ENCODE measurements at places on chromosomes 1 and 21.

DNA sequence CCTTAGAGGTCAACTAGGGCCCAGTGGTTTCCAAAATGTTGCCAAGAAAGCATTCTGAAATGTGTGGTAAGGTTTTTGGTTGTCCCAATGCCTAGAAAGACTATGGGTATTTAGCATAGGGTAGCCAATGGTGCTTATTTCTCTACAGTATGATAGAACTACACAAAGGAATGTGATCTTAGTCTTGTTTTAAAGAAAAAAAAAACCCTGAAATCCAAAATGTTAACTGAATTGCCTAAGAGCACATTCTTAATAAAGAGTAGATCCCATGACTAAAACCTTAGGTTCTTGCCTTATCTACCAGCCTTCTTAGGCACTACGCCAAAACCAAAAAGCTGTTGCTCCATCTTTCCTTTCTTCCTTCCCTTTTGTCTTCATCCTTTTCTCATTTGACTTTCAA is 428.2 kb downstream of the MRPL39 start:
- DNase-seq = no peak

GRCh38 chr1:178933105-178933561 is 62.3 kb upstream of the ANGPTL1 start:
- DNase-seq = no peak

DNA sequence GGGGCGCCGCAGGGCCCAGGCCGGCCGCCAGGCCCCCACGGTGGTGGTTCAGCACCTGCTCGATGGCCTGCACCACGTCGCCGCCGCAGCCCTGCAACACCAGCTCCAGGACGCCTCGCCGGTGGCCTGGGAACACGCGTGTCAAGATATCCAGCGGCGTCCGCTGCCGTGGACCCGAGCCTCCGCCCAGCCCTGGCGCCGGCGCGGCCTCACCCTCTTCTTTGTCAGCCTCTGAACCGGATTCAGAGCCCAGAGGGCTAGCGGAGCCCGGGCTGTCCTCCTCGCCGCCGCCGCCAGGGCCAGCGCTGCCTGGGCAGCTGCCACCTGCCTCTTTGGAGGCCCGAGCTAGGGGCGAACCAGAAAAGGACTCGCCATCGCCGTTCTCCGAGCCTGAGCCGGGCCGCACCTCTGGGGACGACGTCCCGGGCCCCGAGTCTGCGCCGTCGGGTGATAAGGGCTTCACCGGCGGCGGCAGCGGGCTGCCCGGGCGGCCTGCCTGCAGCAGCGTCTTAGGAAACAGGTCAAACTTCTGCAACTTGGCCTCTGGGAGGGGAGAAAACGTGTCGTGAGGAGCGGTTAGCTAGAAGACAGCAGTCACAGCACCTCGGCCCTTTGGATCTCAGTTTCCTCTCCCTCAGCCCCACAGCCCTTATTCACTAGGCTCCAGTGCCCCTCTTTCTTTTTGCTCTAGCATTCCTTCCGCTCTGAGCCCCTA is 3.9 kb downstream of the DMRTA2 start:
- no peak for DNase-seq

DNA sequence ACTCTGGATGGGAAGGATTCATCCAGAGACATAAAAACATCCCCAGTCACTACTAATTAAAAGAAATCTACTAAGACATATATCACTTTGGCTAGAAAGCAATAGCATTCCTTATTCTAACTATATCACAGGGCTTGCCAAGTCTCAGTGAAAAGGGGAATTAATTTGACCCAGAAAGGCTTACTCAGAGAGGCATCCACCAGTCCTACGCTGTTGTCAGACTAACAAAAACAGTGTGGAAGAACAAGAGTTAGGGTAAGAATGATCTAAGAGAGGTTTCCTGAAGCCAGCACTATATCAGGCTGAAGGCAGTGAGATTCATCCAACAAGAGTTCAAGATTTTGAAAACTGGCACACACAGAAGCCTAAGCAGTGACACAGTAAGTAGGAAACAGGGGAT is 126.1 kb downstream of the GDAP2 start:
- no peak for DNase-seq

DNA sequence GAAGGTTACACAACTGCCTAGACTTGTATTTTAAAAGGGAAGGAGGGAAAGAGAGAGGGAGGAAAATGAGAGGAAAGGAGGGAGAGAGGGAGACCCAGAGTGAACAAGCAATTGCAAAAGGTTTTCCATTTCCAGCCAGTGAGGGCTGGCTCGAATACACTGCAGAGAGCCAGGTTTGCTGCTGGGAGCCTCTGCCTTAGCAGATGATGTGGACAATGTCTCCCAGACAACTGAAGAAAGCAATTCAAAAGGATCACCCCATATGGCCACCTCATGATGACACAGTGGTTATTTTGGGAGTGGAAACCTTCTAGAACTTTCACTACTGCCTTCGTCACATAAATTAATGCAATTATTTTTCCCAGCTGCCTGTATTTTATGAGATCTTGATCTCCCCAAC is 86.4 kb downstream of the BCAR3 start:
- DNase-seq = no peak

- no peak for DNase-seq
Observed at GRCh38 chr1:222373831-222374602, 173.9 kb downstream of the HHIPL2 start.

DNA sequence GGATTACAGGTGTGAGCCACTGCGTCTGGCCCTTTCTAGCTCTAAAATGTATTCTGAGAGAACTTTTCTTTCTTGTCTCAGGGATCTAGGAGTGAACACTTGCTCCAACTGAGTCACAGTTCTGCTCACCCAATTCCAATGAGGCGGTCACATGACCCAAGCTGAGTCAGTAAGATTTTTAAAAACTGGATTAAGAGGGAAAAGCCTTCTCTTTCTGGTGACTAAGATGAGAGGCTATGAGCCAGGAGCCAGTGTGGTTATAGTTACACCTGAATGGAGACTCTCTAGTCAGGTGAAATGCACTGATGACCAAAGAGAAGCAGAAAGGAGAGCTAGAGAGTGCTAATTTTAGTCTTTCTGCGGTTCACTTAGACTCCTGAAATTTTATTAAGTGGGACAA is 9.5 kb upstream of the DEPDC1 start:
- DNase-seq = no peak

- no peak for DNase-seq
Observed at GRCh38 chr1:205453466-205453865, 2.4 kb downstream of the BLACAT1 start.

DNA sequence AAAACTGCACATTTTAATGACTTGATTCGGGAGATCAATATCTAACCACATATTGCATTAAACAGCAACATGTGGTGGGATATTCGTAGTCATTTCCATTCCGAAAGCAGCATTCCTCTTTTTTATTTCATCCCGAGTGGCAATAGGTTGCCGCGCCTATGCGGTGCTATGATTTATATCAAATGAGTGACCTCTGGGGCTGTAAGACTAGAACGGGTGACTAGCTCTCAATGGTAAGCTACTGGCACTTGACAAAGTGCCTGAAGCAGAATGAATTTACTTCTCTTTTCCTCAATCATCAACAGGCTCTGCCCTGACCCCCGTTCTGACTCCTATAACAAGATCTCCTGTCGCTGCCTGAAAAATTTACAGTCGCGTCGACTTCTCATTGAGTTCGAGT is 162.3 kb downstream of the ZNF281 start:
- DNase-seq = no peak

DNA sequence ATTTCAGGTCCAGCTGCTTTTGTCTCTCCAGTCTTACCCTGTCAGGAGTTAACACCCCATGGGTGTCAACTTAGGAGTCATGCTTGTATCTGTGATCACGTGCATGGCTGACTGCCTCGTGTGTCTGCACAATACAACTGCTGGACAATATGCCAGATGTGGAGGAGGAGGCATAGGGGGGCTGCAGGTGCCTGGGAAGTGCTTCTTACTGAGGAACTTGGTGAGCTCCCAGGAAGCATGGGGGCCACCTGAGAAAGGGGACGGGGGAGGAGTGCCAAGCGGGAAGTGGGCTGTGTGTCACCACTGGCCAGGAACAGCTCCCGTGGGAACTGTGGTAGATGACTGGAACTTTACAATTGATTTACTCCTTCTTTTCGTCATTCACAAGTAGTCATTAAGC is 9.5 kb downstream of the RHEX start:
- no peak for DNase-seq

- no peak for DNase-seq
Observed at GRCh38 chr1:154807048-154807591, 63.0 kb downstream of the KCNN3 start.

- no peak for DNase-seq
Observed at GRCh38 chr1:2496087-2496622, 20.1 kb downstream of the PLCH2 start.

GRCh38 chr21:34807146-34807880 is 138.5 kb downstream of the CLIC6 start:
- DNase-seq = peak; percentile 43

GRCh38 chr1:212529211-212529741 is 79.3 kb upstream of the ATF3 start:
- no peak for DNase-seq

DNA sequence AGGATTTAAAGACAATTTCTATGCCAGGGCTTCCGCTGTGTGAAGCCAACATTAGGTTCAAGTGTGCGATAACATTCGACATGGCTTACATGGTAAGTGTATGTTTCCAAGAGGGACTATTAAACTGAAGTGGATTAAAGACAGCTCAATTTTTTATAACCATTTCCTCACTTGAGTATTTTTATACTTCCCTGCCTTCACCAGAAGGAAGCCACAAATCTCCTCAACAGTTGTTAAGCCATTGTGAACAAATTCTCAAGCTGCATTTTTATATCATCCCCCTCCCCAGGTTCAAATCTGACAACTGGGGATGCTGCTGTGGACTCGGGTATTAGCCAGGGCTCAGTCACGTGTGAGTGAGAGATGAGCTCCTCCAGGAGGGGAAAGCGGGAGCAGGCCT is 116.3 kb downstream of the RHOU start:
- DNase-seq = no peak

DNA sequence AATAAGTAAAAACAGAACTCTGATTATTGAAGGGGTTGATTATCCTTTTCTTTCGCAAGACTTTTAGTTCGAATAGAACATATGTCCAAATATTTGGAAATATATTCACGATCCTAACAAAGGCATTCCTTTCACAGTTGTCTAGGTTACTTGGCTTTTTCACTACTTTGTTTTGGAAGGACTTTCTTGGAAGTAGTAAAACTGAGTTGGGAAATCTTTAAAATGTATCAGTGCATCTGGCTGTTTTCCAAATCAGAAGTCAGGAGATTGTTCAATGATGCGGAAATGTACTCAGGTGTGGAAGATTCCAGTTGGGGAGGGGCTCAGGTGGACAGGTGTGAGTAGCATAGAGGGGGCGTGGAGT is 67.1 kb downstream of the SH3BGR start:
- no peak for DNase-seq

DNA sequence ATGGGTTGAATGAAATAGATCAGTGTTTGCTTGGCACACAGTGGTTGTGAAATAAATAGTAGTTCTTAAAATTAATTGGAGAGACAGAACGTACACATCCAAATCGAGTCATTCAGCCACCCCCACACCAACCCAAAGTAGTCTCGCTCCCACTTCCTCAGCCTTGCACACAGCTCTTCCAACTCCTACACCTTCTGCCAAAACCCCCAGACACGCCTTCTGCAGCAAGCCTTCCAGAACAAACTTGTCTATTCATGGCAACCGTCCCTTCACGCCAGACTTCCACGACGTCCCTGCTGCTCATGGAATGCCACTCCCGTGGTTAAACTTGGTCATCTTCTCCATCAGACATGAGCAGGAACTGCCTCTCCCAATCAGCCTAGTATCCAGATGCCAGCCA is 37.5 kb upstream of the RD3 start:
- no peak for DNase-seq

- DNase-seq = no peak
Observed at GRCh38 chr1:180435566-180435965, 66.8 kb downstream of the ACBD6 start.

DNA sequence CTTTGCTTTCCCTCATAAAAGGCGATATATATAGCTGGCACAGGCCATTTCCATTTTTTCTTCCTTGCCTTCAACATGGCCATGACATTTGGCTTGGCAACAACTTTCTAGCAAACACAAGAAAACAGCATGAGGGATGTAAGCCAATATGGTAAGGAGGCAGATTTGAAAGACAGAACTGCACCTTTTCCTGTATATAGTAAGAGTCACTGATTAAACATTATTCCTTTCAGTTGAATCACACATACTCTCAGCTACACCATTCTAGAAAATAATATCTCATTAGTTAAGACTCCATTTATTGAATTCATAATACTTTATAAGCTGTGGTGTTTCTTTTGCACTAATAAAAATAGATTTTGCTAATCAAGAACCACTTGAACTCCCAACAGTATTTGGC is 9.5 kb downstream of the SIKE1 start:
- no peak for DNase-seq

DNA sequence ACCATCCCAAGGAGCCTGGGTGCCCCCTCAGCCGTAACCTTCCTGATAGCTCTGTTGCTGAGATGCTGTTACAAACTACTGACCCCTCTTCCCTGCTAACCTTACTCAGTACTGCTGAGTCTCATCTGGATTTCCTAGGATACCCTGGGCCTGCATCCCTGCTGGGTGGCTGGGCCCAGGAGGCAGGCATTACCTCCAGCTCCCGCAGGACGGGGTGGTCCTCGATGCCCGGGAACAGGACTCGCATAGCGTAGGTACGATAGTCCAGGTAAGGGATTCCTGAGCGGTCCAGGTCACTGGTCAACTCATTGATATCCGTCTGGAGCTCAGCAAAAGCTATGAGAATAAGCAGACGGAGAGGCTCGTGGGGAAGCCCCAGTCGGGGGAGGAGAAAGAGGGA is 131.9 kb upstream of the CD34 start:
- no peak for DNase-seq

DNA sequence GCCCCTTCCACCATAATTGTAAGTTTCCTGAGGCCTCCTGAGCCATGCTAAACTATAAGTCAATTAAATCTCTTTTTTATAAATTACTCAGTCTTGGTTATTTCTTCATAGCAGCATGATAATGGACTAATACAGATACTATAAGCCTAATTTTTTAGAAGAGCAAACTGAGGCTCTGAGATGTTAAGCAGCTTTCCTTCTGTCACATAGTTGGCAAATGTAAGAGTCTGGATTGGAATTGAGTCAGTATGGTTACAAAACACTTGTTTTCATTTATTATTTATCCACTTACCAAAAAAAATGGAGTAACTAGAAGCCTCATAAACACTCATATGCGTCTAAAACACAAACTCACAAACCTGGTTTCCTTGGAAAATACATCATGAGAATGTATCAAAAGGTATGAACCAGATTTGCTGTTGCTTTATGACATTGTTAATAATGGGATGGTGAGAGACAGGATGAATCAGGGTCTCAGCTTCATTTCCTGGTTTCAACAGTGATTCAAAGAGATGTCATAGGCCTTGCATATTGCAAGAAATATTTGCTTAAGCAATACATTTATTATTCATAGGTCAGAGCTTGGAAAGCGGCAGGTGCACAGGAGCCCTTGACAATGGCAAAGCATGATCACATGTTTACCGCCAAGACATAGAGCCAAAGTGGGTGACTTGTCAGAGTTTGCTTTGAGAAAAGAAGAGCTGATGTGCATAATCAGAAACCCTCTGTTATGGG is 221.5 kb downstream of the GRIK1 start:
- no peak for DNase-seq
